Endothelial cell of umbilical vein (primary cell): ENCODE measurements at places on chromosomes 1 and 21.
A peak's percentile ranks its signal among the peaks of the same experiment; 100 is the strongest.

GRCh38 chr1:203362720-203363025, 11.8 kb upstream of the FMOD start:
- no peak for DNase-seq

GRCh38 chr1:205259998-205260397, 32.3 kb downstream of the TMCC2 start:
- DNase-seq, result no peak

DNA sequence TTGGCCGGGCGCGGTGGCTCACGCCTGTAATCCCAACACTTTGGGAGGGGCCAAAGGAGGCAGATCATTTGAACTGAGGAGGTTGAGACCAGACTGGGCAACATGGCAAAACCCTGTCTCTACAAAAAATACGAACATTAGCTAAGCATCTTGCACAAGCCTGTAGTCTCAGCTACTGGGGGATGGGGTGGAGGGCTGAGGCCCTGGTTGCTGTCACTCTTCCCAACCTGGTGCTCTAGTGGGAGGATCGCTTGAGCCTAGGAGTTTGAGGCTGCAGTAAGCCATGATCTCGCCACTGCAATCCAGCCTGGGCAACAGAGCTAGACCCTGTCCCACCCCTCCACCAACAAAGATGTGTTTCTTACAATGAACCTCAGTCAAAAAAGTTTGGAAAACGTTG, 2.8 kb downstream of the PHGDH start:
- no peak for DNase-seq

DNA sequence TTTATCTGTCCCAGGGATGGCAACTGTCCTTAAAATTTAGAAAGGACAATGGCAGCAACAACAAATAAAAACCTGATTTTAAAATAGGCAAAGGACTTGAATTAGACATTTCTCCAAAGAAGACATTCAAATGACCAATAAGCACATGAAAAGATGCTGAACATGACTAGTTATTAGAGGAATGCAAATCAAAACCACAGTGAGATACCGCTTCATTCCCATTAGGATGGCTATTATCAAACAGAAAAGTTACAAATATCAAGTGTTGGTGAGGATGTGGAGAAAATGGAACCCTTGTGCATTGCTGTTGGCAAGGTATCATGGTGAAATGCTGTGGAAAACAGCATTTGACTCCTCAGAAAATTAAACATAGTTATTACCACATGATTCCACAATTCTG, 120.7 kb downstream of the CRB1 start:
- no peak for DNase-seq

- DNase-seq, result no peak
These were observed 1.5 kb upstream of the MXRA8 start for GRCh38 chr1:1359664-1360468.

- DNase-seq, result peak; percentile 47
These were observed 70.8 kb upstream of the TENT5C start for GRCh38 chr1:117534995-117535467.

DNA sequence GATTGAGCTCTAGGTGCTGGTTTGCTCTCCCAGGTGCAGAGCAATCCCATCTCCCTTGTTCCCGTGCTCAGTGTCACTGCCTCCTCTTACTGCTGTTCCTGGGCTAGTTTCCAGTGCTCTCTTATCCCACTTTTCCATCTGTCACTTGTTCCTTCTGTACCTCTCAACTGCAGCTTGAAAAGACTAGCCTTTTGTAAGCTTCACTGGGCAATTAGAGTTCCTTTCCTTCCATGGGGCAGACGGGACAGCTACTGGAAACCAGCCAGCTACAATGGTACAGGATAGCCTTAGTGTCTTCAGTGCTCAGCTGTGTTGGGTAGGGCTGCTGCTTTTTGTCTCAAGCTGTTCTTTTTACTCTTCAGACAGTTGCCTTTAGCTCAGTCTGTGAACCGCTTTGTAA, 31.6 kb downstream of the AGT start:
- DNase-seq, result no peak

DNA sequence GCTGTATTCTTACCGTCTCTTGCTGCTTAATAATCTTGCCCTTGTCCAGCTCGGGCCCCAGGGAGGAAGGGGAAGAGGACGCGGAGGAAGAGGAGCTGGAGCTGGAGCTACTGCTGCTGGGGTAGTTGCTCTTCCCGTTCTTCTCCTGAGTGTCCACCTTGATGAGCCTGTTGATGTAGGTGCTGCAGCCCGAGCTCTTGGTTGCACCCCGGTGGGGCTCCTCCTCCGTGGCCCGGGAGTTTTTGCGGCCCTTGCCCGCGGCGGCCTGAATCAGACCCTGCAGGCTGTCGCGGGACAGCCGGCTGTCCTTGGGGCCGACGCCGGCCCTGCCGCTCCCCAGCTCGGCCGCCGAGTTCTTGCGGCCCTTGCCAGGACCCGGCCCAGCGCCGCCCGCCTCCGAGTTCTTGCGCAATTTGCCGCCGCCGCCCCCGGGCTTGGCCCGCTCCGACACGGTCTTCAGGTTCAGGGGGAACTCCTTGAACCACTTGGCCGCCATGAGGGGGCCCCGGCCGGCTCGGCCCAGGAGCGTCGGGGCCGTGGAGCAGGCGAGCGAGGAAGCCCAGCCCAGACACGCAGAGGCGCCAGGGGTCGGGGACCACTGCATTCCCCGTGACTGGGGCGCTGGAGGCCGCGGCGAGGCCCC, 475 bp upstream of the TDRD10 start:
- peak; percentile 43 for DNase-seq

DNA sequence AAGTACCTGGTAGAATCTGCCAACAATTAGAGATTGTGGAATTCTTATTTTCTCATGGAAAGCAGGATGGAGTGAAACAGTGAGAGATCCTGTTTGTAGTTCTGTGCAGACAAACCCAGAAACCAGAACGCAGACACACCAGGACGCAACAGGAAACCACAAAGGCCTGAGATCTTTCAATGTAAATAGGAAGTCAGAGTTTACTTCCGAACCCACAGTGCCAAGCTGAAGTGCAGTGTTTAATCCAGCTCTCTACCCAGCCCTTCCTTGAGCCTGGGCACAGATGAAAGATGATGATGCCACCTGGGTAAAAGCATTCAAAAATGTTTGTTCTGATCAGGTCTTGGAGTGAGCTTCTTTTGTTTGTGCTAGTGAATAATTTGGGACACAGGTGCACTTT, 244.2 kb upstream of the HOOK1 start:
- peak; percentile 80 for DNase-seq

GRCh38 chr1:18981242-18981641, 24.8 kb upstream of the IFFO2 start:
- no peak for DNase-seq

DNA sequence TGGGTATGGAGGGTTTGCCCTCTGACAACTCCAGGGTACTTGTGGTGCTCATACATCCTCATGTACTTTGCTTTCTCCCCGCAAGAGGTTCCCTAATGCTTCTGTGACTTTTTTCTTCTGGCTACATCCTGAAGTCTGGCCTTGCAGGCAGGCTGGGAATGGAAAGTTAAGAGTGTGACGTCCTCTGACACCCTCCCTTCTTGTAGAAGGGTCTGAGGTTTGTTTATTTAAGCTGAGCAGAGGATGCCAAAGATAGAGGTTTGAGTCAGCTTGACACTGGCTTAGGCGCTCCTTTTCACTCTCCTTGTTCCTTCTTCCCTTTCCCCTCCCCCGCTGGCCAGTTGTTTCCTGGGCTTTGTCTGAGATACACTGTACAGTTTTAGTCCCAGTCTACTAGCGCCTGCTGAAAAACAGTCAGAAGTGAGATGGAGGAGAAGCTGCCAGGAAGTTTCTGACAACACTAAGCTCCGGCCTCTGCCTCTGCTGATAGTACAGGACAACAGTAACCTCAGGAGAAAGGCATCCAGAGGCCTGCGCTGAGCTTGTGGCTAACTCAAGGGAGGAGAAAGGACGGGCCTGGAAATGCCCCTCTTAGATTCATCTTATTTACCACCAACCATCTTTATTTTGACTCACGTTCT, at the start of gene MACF1:
MACF1 (plus strand) TSS at position 255 of the 641 bp plus-strand sequence; CDS start at position 583, 328 bp downstream.
- DNase-seq, result peak; percentile 93

DNA sequence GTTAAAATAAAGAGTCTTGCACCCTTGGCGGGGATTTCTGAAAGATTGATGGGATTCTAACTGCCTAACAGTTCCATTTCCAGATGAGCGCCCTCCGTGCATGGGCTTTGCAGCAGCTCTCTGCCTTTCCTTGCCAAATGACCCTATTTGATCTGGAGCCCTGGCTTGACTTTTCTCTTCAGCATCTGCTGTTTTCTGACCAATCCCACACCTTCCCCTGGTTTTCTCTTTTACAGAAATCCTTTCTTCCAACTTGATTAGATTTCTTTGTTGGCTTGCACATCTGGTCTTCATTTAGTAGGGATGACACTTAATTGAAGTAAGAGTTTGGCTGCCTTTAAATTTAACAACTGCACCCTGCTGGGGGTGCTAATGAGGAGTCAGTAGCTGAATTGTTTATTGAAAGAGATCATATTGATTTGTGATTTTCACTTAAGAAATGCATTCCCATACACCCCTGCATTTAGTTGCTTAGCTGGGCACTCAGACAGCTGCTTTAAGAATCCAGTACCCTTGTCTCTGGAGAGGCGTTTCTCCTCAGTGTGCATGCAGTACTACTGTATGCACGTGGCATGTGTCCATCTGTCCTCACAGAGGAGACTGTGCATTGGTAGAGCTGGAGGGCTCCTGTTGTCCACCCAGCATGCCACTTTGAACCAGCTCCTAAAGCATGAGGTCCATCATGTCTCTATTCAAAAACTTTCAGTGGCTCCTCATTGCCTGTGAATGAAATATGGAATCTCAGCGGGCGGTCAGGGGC, 99.7 kb downstream of the NOS1AP start:
- DNase-seq, result peak; percentile 8

DNA sequence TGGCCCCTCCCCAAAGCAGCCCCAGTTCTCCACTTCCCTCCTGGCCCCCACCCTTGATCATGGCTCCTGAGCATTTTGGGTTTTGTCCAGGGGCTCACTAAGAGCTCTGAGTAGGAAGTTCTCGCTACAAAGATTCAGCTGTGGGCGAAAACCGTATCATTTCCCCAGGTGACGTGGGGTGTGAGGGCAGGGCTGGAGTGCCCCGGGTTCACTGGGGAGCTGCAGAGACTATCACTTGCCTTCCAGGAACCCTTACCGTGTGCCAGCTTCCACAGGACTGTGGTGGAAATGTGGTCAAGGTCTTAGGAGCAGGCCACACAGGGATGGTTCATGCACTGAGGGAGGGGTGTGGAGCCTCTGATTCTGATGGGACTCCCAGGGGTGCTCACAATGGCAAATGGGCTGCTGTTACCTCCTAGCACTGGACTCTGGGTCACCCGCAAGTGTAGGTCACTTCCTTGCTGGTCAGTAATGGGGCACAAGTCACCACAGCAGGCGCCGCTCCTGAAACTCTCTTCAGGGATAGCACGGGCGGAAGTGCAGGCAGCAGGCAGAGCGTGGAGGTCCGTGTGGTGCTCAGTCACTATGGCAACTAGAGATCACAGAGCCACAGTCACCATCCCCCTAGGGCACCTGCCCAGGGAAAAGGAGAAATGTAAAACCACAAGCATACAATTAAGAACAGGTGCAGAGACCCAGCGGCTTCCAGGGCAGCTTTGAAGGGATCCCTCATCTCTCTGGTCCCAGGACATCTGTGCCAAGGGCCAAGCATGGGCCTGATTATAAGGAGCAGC, 35.4 kb downstream of the RSPH1 start:
- DNase-seq, result no peak

GRCh38 chr1:116518400-116518799, 52.4 kb downstream of the CD58 start:
- DNase-seq, result no peak

GRCh38 chr1:219266524-219266923, 92.8 kb downstream of the LYPLAL1 start:
- no peak for DNase-seq

DNA sequence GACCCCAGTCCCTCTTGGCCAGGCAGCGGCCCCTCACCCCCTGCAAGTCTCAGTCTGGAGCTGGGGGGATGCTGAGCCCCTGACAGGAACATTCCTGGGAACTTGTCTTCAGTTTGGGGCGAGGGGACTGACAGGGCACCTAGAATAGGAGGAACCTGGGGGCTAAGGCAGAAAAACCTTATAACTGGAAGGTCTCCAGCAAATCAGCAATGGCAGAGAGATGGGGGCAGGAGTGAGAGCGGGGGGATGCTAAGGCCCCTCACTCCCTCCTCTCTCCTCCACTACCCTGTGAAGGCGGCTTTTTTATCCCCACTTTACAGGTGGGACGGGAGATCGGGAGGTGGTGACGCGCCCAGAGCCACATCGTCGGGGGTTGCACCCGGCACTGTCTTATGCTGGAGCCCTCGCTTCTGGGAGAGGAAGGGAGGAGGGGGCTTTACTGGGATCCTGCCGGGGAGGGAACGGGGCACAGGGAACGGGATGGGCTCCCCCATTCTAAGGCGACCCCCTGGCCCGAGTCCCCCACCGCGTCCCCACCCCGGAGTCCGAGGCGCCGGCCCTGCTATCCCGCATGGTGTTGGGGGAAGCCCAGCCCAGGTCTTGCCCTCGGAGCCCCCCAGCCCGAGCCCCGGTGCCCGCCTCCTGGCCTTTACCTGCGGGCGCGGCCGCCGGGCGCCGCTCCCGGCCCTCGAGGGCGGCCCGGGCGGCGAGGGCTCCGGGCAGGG, 456 bp downstream of the COL8A2 start:
- no peak for DNase-seq

DNA sequence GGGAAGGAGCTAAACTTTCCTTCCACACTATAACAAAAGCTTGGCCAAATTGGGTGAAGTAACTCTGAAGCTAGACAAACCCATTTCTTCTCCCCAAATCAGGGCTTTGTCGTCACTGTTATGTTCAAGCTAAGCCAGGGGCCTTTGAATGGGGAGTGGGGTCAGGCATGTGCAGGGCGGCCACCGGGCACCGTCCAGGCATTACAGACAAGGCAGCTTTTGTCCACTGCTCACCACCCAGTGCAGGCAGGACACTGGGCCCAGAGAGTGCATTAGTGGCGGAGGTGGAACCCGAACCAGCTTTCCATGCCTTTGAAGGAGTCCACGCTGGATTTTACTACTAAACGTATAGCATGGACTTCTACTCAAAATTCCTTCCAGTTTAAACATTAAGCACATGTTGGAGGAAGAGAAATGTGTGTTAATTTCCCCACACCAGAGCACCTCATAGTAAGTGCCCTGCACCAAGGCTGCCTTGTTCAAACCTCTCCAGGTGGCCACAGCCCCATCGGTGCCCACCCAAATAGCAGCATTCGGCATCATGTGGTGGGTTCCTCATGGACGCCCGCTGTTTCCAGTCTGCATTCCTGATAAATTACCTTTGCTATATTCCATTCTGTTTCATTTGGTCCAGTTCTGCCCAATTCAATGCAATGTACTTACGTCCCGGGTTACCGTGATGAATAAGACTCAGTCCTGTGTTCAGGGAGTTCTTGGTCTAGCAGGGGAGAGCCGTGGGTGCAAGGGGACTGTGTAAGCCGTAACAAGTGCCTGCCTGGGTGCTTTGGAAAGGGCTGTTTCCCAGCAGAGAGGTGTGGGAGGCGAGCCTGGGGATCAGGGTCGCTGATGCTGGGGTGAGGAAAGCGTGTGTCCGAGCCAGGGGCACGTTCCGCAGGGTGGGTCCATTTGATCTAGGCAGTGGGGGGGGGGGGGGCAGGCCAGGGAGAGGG, 1.6 kb downstream of the UBASH3A start:
- DNase-seq, result no peak
